EH (cell line): ENCODE measurements at places on chromosomes 1 and 21.
A peak's percentile ranks its signal among the peaks of the same experiment; 100 is the strongest.

DNA sequence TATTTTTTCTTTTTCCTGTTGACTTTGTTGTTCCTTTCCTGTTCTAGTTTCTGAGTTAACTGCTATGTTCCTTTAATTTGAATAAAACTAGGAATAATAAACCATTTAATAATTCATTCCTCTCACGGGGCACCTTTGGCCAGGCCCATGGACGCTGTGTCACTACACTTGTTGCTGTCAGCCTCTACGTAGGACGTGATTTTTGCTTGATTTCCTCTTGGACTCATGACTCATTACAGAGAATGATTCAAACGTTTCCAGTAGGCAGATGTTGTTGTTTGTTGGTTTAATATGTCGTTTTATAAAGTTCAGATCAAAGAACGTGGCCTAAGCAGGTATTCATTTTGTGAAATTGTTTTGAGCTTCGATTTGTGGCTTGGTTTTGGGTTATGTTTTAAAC lies 9.1 kb upstream of the SLC19A1 start:
- peak; percentile 81 for DNase-seq

GRCh38 chr1:203208181-203208580 lies 21.3 kb downstream of the CHIT1 start:
- no peak for DNase-seq

- no peak for DNase-seq
Measured at GRCh38 chr1:161261261-161262235, 3.0 kb downstream of the PCP4L1 start.

DNA sequence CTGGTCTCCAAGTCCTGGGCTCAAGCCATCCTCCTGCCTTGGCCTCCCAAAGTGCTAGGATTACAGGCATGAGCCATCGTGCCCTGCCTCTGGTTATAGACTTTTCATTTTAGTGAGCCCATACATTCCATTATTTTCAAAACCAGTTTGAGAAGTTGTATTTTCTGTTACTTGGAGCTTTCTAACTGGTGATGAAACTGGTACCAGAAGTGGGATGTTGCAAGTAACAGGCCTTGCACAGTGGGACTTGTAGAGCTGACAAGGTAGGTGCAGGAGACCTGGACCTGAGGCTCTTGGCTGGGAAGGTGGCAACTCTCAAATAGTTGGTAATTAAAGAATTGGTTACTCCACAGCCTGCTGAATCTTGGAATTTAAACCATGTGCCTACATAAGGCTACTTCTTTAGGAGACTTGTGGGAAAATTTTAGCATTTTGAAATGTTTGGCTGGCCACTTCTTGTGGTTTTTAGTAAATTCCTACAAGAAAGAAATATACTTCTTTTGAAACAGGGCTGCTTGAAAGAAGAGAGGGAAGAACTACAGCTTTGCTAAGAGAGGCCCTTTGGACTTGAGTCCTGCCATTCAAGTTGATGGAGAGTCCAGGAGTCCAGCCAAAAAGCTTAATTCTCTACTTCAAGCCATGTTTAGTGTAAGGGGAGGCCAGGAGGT lies 9.8 kb upstream of the ALPL start:
- DNase-seq, result peak; percentile 69

DNA sequence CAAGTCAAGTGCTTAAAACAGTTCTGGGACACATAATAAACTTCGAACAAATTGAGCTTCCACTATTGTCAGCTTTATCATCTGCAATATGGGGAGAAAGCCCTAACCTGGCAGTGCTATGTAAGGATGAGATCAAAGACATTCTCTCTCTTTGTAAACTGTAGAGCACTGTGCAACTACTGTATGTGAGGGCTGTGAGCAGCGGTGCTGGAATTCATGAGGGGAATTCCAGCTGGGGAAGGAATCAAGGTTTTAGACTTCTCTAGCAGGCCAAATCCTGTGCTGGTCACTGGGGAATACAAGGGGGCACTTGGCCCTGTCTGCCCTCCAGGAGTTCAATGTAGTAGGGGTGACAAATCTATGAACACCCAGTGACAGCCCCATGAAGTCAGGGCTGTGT lies 9.3 kb downstream of the FAM151A start:
- DNase-seq, result no peak

DNA sequence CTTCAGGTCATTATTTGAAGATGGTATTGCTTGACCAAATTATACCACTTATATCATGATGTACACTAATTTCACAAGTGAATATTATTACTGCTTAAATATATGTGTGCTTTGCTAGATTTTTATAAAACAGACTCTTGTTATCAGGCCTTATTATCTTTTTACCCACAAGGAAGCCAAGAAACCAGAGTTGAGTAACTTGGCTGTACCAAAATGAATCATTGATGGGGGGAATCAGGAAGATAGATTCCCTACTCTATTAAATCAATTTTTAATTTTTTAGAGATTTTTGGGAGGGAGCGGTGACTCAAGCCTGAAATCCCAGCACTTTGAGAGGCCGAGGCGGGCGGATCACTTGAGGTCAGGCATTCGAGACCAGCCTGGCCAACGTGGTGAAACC lies 16.0 kb upstream of the SCCPDH start:
- DNase-seq, result peak; percentile 34

- DNase-seq, result peak; percentile 28
Measured at GRCh38 chr1:118143121-118143520, 41.9 kb downstream of the SPAG17 start.

DNA sequence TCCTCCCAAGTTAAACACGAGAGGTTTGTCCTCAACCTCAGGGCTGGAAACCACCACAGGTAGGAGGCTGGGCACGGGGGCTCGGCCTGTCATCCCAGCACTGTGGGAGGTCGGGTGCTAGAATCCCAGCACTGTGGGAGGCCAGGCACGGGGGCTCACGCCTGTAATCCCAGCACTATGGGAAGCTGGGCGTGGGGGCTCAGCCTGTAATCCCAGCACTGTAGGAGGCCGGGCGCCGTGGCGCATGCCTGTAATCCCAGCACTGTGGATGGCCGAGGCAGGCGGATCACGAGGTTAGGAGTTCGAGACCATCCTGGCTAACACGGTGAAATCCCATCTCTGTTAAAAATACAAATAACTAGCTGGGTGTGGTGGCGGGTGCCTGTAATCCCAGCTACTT lies 6.7 kb upstream of the CDK11A start:
- DNase-seq, result no peak

DNA sequence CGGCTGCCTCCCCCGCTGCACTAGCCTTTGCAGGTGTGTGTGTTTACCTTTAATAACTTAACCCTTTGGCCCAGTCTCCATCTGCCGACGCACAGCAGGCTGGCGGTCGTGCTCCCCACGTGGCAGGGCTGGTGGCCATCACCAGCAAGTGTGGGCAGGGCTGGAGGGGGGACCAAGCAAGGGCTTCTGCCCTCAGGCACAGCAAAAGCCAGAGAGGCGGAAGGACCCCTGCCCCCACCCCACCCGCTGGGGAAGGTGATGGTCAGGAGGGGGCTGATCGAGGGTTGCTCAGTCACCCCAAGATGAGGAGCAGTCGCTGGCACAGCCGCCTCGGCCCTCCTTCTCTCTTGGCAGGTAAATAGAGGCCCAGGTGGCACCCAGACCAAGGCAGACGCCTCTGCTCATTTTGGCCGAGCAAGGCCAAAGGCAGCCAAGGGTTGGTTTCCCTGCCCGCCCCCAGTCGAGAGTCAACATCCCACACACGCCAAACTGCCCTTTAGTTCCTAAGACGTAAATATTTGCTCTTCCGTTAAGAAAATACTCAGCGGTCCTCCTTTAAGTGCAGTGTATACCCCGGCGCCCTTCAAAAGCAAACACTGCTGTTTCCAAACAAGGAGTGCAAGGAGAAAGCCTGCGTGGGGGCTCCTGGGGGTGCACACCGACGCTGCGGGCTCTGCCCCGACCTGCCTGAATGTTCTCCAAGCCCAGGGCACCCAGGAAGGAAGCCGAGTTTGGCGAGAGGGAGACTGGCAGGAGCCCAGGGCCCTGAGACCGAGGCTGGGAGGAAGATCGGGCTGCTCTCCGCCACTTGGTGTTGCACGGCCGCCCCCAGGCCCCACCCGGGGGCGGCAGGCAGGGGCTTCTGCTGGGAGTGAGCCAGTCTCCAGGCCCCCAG lies 82.7 kb downstream of the SIK1 start:
- DNase-seq, result no peak

DNA sequence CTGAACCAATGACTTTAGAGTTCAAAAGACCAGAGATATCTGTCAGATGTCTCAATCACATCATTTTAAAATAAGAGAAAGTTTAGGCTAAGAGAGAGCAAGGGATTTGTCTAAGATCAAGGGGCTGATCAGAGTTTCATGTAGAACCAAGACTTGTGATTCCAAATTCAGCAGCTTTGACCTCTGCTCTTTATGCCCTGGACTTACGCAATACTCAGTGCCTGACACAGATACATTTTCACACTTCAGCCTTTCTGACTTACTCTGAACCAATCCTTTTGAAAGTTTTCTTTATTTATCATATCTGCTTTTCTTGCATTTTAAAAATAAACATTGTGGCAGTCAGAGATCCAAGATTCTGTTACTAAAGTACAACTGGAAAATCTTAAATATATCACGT lies 428.0 kb downstream of the PLPP3 start:
- DNase-seq, result no peak

GRCh38 chr1:156497078-156497742 lies 3.4 kb downstream of the MEF2D start:
- DNase-seq, result peak; percentile 85

GRCh38 chr1:101073836-101074235 lies 48.3 kb upstream of the DPH5 start:
- DNase-seq, result no peak

- no peak for DNase-seq
Measured at GRCh38 chr1:98288494-98288893, 367.7 kb upstream of the DPYD start.

GRCh38 chr1:58722414-58722813 lies 22.6 kb upstream of the MYSM1 start:
- DNase-seq, result peak; percentile 42

DNA sequence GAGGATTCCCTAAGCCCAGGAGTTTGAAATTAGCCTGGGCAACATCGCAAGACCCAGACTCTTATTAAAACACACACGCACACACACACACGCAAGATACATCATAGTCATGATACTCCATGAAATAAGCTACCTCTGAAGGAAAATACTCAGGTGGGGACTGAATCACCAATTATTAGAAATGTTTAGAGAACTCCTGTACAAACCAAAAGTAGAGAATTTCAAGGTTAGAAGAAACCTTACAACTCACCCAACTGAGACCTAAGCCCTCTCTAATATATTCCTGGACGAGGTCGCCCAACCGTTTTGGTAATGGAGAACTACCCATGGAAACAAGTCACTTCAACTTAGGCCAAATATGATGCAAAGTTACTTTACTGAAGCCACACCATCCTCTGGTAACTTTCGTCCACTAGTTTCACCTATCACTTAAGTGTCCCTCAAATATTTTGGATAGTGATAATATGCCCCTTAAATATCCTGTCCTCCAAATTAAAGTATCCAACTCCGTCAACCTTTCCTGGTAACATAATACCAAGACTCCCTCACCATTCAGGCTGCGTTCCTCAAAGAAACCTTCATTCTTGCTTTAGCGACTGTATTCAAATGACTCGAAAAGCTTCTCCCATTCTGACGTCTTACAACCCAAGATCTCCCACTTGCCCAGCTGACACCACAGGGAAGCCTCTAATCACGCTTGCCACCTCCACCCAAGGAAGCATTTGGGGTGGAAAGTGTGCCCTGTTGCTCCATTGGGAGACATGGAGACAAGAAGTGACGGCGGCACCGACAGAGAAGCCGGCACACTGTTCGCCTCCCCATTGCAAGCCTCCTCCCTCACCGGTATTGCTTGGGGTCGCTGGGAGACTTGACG lies 856 bp downstream of the NRDC start:
- DNase-seq, result peak; percentile 54

DNA sequence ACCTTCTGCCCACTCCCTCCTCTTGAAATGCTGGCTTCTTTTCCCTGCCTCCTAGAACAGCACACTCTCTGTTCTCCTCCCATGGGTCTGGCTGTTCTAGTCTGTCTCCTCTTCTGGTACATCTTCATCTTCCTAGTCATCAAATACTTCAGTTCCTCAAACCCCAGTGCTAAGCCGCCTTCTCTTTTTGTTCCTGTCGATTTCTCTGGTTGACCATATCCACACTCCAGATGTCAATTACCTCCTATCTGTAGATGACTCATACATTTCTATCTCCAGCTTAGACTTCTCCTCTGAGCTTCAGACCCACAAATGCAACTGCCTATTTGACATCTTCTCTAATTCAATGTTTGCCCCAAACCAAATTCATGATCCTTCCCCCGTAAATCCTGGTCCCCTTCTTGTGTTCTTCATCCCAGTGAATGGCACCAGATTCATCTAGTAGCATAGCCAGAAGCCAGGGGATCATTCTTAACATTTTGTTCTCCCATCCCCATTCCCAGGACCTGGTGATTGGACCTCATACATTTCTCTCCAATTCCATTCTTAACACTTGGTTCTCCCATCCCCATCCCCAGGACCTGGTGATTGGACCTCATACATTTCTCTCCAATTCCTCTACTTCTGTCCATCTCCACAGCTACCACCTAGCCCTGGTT lies 35.9 kb downstream of the USP24 start:
- peak; percentile 39 for DNase-seq

DNA sequence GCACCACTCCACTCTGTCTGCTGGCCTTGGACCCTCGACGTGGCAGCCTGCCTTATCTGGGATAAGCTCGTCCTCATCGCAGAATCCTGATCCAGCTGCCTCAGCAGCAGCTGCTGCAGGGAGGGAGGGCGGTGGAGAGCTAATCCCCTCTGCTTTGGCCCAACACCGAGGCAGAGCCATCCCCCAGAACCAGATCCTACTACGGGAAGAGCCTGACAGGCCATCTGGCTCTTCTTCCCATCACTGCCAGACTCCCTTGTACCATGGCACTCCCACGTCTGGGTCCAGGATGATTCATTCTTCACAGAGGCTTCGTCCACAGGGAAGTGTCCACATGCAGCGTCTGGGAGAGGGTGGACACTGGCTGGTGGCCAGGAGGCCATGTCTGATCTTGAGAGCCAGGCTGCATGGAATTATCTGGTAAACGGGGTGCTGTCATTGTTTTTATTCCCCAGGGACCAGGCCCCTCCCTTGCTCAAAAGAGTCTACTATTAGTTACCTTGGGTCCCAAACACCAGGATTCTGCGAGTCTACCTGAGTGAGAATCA lies 14.6 kb upstream of the PKP1 start:
- DNase-seq, result peak; percentile 93

DNA sequence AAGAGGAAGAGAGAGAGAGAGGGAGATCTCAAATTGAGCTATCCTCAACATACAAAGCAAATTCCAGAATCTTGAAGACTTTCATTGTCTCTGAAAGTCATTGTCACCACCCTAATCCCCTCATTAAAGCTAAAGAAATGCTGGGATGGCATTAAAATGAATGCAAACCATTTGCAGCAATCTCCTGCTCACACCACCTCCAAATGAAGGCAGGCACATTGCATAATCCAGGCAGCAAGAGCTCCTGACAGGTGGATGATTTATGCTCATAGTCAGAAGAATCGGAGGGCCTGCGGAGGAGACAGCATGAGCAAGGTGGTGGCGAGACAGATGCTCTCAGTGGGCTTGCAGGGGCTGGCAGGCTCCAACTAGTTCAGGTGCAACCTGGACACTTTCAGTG lies 90.2 kb downstream of the ESRRG start:
- DNase-seq, result no peak

- DNase-seq, result no peak
Measured at GRCh38 chr1:156618853-156619581, at the start of gene HAPLN2. Gene HAPLN2 (plus strand): TSS chr1:156619415. CDS start chr1:156623491, 4,076 bp downstream.
